Activated CD8-positive, alpha-beta memory T cell treated with anti-CD3 and anti-CD28 coated beads, Interleukin-2, amount 10 ng/mL, durations not matched to agents 7 days and 5 days (primary cell): ENCODE measurements at places on chromosomes 1 and 21. TPM values are rescaled to one million over a fixed set of nuclear protein-coding genes. Genes with fewer than 3 reads are reported as not detected.
A peak's percentile ranks its signal among the peaks of the same experiment; 100 is the strongest.

The SLC5A3 gene
- total RNA-seq = 34.7 TPM

The GJC2 gene
- 1.8 TPM for total RNA-seq

The C4BPB gene
- 0.91 TPM for total RNA-seq

The WDR77 gene
- 29.6 TPM for total RNA-seq

The LRRN2 gene
- not detected for total RNA-seq

The TMEM51 gene
- total RNA-seq = not detected

The PSRC1 gene
- 36.1 TPM for total RNA-seq

The CFHR1 gene
- total RNA-seq = not detected

The ILDR2 gene
- 7.4 TPM for total RNA-seq

The CASQ2 gene
- not detected for total RNA-seq

The ATF3 gene
- 21.3 TPM for total RNA-seq

The KCNQ4 gene
- 0.44 TPM for total RNA-seq

The GRHL3 gene
- not detected for total RNA-seq

DNA sequence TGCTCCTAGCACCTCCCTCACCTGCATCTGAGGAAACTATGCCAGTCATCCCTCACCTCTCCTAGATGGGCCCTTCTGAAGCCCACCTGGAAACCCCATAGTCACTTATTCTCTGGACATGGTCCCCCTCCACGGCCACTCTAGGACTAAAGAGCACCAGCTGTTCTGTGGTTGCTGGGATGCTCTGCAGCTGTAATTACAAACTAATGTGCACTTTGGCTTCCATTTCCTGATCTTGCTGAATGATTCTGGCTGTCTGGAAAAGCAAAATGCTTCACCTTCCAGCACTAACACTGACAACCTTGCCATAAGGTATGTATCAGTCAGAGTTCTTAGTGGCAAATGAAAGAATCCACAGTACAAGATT is 48.7 kb upstream of the PSEN2 start:
- DNase-seq = no peak

- peak; percentile 74 for DNase-seq
Observed at GRCh38 chr1:84862810-84863251, 30.2 kb downstream of the LPAR3 start.

GRCh38 chr1:232378266-232379062 is 251.5 kb downstream of the SIPA1L2 start:
- no peak for DNase-seq

- no peak for DNase-seq
Observed at GRCh38 chr1:157975228-157975950, 18.1 kb upstream of the KIRREL1 start.

DNA sequence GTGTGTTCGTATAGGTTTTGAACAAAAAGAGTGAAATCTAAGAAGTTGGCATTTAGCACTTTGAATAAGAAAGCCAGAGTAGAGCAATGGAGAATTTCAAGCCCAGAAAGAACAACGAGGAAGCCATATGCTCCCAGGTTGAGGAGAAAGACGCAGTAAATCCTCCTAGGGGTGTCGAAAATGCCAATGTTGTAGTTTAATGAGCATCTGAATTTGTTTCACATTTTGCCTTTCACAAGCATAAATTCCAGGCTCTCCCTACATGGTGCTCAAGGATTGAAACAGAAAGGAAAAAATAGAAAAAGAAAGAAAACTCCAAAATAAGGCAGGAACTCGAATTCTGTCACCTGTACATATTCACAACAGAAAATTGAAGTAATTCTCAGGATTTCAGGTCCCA is 264.7 kb upstream of the SGIP1 start:
- no peak for DNase-seq

DNA sequence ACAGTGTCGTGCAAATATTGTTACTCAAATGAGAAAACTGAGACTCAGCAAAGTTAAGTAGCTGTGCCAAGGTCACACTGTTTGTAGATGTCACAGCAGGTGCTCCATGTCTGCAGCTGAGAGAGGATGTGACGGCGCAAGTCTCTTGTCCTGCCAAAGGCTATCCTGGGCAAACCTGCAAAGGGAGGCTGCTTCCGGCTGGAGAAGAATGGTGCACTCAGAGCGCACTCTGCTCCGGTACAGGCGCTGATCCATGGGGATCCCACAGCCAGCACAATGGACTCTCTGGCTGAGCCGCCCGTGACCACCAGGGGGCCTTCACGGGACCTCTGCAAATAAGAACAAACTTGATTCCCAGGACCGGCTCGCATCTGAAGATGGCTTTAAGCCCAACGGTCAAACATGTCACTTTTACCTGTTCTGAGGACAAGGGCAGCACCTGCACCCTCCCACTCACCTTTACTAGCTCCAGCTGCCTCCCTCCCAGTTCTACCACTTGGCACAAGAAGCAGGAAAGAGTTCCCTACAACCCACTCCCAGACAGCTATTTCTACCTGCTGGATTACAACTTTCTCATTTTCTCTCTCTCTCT is 21.9 kb downstream of the RD3 start:
- peak; percentile 54 for DNase-seq

GRCh38 chr1:43545695-43546387 is 15.2 kb downstream of the PTPRF start:
- DNase-seq = no peak

GRCh38 chr1:184222652-184223052 is 164.2 kb upstream of the C1orf21 start:
- DNase-seq = peak; percentile 48

- no peak for DNase-seq
Observed at GRCh38 chr1:184854496-184855140, 100.0 kb upstream of the EDEM3 start.

- peak; percentile 53 for DNase-seq
Observed at GRCh38 chr1:21175324-21175669, 1.4 kb downstream of the EIF4G3 start.

DNA sequence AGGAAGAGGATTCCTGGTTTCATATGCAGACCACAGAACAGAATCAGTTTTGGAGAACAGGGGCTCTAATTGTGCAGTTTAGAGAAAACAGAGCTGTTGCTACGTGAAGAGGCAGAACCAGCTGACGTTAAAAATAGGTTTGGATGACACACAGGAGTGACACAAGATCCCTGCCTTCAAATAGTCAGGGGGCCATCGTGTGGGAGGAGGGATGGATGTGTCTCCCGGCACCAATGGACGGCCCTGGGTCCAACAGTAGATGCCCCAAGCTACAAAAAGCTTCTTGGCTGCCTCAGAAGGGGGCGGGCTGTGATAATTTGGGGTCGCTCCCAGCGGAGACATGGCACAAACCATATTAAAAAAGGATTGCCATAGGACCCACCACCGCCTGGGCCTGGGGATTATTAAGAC is 87.8 kb downstream of the MRPL37 start:
- DNase-seq = no peak

GRCh38 chr1:78676347-78676982 is 26.8 kb downstream of the IFI44 start:
- peak; percentile 65 for DNase-seq

- no peak for DNase-seq
Observed at GRCh38 chr1:201514466-201514865, 7.5 kb upstream of the CSRP1 start.

DNA sequence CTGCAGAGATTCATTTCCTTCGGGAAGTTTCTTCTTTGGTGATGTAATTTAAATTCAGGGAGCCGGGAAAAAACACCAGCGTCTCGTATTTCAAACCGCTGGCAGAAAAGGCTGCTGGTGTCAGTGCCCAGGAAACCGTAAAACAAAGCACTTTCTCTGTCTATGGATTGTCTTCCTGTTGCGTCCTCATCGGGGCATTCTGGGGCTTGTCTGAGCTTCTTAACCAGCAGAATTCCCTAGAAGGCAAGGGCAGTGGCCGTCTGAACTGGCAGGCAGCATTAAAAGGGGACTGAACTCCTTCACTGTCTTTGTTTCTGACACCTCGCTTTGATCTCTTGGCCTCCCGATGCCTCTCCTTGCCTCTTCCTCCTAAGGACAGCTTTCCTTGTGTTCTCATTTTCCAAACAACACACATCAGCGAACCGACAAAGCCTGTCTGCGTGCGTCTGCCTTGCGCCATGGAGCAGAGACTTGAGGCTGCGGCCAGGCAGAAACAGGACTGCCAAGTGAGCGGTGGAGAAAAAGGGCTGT is 391.6 kb upstream of the VAMP3 start:
- DNase-seq = peak; percentile 3

DNA sequence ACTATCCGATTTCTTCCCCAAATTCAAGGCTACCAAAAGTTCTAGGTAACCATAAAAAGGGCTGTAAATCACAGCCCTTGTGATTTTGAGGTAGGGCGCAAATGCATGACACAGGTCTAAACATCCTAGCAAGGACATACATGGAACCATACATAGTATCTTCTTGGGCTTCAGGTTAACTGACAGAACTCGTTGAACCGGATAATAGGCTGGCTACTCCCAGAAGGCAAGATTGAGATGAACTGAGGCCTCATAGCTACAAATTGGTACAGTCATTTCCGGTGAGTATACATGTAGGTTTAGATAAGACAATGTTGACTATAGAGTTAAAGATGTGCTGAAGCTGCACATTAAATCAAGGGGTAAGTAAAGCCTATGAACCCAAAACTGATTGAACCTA is 27.3 kb upstream of the TP53BP2 start:
- no peak for DNase-seq

GRCh38 chr1:207935166-207935583 is 24.2 kb upstream of the CD34 start:
- DNase-seq = no peak

- DNase-seq = no peak
Observed at GRCh38 chr1:107609808-107610207, 355.2 kb downstream of the VAV3 start.

DNA sequence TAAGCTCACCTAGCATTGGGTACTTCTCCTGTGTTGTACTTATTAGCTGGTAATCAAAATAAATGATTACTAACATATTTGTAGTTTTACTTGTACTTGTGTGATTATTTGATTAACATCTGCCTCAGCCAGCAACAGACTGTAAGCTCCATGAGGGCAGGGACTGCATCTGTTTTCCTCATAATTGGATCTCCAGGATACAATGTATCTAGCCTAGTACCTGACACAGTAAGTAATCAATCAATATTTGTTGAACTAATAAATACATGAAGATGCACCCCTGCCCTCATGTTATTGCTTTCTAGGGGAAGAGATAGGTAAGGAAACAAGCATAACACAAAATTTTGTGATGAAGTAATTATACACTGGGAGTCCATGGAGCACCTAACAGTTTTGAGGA is 101.5 kb downstream of the TENT5C start:
- no peak for DNase-seq

GRCh38 chr1:212226467-212226866 is 58.7 kb upstream of the PPP2R5A start:
- no peak for DNase-seq

GRCh38 chr1:32759521-32759981 is 57.0 kb upstream of the SYNC start:
- DNase-seq = no peak

DNA sequence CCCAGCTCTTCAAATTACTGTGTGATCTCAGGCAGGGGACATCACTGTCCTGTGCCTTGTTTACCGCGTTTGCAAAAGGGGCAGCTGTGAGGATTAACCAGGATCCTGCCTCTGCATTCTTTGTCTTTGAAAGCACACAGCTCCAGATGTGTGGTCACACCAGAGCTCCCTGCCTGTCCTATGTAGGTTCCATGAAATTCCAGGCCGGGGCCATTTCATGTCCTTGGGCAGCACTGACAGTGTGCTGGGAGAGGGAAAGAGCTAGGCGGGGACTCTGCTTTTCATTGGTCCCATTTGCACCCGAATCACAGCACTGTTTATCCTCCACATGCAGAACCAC is 42.2 kb upstream of the SELENON start:
- no peak for DNase-seq

GRCh38 chr1:185349556-185349955 is 32.5 kb upstream of the IVNS1ABP start:
- DNase-seq = no peak

DNA sequence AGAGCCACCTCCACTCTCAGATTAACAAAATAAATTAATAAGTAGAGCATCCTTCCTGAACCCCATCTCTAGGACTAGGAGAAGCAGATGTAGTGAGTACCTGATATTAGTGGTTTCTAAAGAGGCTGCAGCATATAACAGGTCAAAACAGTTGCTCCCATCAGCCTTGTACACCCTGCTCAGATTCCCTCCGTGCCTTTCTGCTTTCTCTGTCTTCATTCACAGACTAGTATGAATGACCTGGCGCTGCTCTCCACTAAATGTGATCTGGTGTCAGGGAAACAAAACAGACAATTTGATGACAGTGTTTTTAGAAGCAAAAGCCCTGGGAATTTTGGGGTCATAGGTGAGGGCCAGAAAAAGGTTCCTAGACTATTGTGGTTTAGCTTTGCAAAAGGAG is 8.3 kb downstream of the SESN2 start:
- no peak for DNase-seq

GRCh38 chr1:248589334-248589733 is 8.2 kb downstream of the OR2T10 start:
- DNase-seq = no peak

DNA sequence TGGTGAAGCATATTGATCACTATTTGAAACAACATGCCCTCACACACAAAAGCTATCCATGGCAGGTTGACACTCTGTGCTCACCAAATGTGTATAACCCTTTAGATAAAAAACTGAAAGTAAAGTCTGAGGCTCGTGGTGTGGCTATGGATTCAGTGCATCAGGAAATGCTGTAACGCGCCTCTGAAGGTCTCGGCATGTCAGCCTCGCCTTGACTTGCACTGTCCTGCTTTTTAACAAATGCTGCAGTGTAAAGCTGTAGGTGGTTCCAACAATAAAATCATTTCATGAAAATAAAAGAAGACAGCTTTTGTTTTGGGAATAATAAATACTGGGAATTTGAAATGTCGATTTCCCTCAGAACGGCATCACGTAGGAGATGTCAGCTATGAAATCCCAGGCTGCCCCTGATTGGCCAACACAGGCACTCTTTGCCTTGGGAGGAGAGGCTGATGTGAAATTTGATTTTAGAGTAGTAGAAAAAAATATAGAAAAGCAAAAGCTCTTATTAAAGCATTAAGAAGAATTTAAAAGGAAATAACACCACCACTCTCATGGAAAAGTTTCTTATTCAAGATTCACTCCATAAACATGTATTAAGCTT is 168.2 kb downstream of the DSCAM start:
- DNase-seq = no peak

DNA sequence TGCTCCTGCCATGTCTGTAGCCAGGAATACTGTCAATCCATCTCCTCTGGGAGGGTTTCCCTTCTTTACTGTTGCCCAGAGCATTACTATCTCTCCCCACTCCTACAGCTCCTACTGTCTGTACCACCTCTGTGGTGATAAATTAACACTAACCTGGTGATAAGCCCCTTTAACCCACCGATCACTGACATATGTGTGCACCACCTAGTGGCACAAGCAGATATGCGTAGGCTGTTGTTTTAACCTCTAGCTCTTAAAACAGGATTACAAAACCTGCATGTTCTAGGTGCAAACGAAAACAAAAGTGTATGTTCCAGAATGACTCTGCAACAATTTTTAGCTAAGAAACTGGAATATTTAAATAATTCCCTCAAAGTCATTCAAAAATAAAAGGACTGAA is 93.9 kb upstream of the BEND5 start:
- no peak for DNase-seq

- DNase-seq = no peak
Observed at GRCh38 chr21:35343046-35343819, 294.1 kb upstream of the RUNX1 start.

- DNase-seq = no peak
Observed at GRCh38 chr1:85313888-85314696, 37.7 kb upstream of the BCL10 start.
